Forelimb muscle (tissue), 1 donor: ENCODE measurements at places on chromosomes 5 and 9.

GRCh38 chr5:181099602-181100086 lies 31.3 kb downstream of the OR2V1 start:
- DNase-seq, result no peak

DNA sequence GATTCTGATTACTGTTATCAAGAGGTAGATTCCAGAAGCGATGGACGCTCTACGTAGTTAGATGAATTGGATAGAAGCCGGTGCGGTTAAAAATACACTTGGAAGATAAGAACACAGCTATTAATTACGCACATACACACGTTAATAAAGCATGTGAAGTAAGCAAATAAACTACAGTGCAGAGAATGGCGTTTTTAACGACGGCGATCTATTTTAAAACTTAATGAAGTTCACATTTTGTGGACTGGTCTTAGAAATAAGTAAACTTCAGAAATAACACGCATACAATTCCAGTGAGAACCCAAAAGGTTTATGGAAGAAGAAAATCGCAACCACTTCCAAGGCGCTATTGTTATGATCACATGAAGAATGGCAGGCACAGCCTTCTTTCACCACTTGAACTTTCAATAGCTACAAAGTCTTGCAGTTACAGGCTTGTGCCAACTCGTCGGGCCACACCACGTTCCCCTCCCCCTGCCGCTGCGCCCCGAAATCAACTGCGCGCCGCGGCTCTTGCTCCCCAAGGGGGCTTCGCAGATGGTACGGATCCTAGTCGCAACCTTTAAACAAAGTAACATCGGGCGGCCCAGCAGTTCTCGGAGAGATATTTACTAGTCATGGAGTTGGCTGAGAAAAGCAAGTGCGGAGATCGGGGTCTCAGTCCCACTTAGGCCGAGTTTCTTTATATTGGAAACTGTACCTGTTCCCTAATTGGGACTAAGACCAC lies 866 bp upstream of the SEMA6A start:
- DNase-seq, result no peak

- no peak for DNase-seq
These were observed 84.7 kb downstream of the BASP1 start for GRCh38 chr5:17302106-17302505.

GRCh38 chr9:114433086-114433485 lies 45.3 kb upstream of the AKNA start:
- no peak for DNase-seq
